ENCODE measurements at places on chromosomes 11 and 22.

- H3K27me3 ChIP-seq: no peaks in the 10 kb centered on the region
- H3K4me3 ChIP-seq: no peak overlapping the region
- H3K27ac ChIP-seq: peak overlapping the region; percentile 30
- peak; percentile 85 for DNase-seq
Observed at GRCh38 chr11:12224537-12224893, 114.1 kb downstream of the MICAL2 start.

- H3K4me1 ChIP-seq: no peaks in the 10 kb centered on the region
- H3K36me3 ChIP-seq: no peaks in the 10 kb centered on the region
- H3K4me3 ChIP-seq: no peak overlapping the region
- no peaks in the 10 kb centered on the region for H3K27me3 ChIP-seq
Observed at GRCh38 chr11:61173456-61173855, 12.2 kb upstream of the VPS37C start.

- H3K4me1 ChIP-seq: peaks cover 50% of the 10 kb centered on the region
- peaks cover 89% of the 10 kb centered on the region for H3K36me3 ChIP-seq
- DNase-seq: peak; percentile 58
- H3K27ac ChIP-seq: peak overlapping the region; percentile 50
Observed at GRCh38 chr22:31284281-31285155, 7.8 kb downstream of the PIK3IP1 start.

GRCh38 chr11:34379539-34379938, 21.7 kb upstream of the ABTB2 start:
- H3K27ac ChIP-seq: no peak overlapping the region
- no peaks in the 10 kb centered on the region for H3K4me1 ChIP-seq
- DNase-seq: no peak

DNA sequence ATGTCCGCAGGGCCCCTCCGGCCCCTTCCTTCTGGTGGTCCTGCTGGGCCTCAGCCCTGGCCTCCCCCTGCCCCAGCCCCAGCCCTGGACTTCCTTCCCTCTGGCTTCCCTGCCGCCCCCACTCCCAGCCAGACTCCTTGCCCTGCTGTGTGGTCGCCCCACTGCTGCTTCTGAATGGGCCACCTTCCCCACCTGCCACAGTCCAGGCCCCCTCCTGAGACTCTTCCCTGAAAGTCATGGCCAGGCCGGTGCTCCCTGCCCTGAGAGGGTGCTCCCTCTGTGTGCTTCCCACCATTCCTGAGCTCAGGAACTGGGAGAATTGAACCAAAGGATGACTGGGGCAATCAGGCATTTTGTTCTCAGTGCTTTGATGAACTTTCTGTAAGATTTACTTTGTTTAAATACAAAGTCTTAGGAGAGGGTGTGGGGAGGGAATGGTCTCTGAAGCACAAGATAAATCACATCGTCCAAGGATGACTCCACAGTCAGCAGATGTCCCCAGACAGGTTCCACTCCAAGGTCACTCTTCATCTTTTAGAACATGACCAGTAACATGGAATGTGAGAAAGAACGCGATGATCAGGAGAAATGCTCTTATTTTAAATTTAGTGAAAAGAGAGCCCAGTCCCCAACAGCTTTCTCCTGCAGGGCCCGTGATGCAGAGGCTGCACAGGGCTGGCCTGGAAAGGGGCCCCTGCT, 774 bp downstream of the APOBEC3D start:
- DNase-seq: no peak
- no peaks in the 10 kb centered on the region for H3K36me3 ChIP-seq
- H3K27ac ChIP-seq: peak overlapping the region; percentile 82
- no peaks in the 10 kb centered on the region for H3K27me3 ChIP-seq
- peaks cover 16% of the 10 kb centered on the region for H3K4me1 ChIP-seq

Data from sigmoid colon (tissue), 7 donors.